ENCODE measurements at places on chromosomes 5 and 9.

- no peak for DNase-seq
These were observed 124.9 kb downstream of the FGF1 start for GRCh38 chr5:142561029-142561428.

GRCh38 chr9:82584349-82584863, 478.5 kb downstream of the RASEF start:
- no peak for DNase-seq

- DNase-seq: peak; percentile 16
These were observed 65.2 kb downstream of the LRRC70 start for GRCh38 chr5:62643556-62644451.

- no peak for DNase-seq
These were observed 13.1 kb upstream of the DYNC2I2 start for GRCh38 chr9:128669786-128670185.

GRCh38 chr9:104269374-104269773, 175.3 kb downstream of the SMC2 start:
- no peak for DNase-seq

GRCh38 chr5:150490296-150490669, 17.6 kb upstream of the NDST1 start:
- no peak for DNase-seq

- DNase-seq: no peak
These were observed 768.5 kb upstream of the DMAC1 start for GRCh38 chr9:8567963-8568579.
